ENCODE measurements at places on chromosomes 5 and 9.
A peak's percentile ranks its signal among the peaks of the same experiment; 100 is the strongest.

GRCh38 chr5:32027717-32028458, 146.2 kb downstream of the GOLPH3 start:
- no peak for DNase-seq

DNA sequence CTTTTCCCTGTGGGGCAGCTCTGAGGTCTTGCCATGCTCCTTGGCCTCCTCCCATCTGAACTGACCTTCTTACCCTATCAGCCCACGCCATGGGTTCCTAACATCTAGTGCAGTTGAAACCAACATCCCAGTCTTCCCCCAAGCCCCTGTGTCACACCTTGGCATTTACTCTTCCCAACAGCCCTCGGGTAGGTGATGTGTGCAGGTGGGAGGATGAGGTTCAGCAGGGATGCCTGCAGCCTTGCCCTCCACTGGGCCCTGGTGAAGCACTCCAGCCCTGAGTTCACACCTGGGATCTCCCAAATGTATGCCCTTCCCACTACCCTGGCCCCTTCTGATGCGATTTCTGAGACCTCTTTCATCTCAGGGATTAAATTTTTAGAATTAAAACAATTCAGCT, 15.5 kb downstream of the IRX2 start:
- no peak for DNase-seq

- DNase-seq: no peak
Measured at GRCh38 chr9:92424340-92424739, at the start of gene OMD. TSS of gene OMD (minus strand) at chr9:92424471. CDS start at chr9:92417558, 6,913 bp downstream.

DNA sequence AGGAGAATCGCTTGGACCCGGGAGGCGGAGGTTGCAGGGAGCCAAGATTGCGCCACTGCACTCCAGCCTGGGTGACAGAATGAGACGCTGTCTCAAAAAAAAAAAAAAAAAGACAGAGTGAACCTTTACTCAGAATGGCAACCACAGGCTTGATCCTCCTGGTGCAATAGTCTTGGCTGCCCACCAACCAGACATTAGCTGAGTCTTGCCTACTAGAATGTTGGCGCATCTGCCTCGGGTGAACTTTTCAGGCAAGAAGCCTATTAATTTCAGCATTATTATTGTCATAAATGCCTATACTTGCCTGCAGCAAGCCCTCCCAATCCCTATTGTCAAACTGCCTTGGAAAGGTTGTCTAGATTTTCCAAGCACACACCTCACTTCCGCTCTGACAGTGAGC, 4.2 kb downstream of the SERINC5 start:
- DNase-seq: no peak

- no peak for DNase-seq
Measured at GRCh38 chr9:27765266-27766072, 192.2 kb upstream of the C9orf72 start.

DNA sequence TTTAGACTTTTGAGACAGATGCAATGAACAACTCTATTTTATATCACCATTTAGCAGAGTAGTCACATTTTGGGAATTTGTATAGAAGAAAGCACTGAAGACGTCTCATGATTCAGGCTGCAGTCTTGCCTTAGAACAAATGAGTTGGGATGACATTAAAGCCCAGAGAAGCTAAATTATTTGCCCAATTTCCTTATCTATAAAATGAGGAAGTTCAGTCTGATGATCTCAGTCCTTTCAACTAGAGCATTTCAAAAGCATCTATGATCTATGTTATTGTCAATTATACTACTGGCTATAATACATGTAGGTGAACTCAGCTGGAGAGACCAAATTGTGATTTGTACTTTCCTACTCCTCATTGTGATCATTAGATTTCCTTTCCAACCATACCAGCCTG, 154.1 kb downstream of the OSTF1 start:
- DNase-seq: no peak

GRCh38 chr9:132595319-132595718, 12.9 kb downstream of the BARHL1 start:
- no peak for DNase-seq

GRCh38 chr5:59517926-59518585, 375.5 kb downstream of the PDE4D start:
- DNase-seq: no peak

- DNase-seq: no peak
Measured at GRCh38 chr5:164481270-164481669, 975.9 kb downstream of the MAT2B start.

- DNase-seq: no peak
Measured at GRCh38 chr5:176779537-176779936, 30.8 kb upstream of the UNC5A start.

- DNase-seq: no peak
Measured at GRCh38 chr9:133711428-133712220, 26.5 kb downstream of the SARDH start.

GRCh38 chr9:129841071-129841470, 5.8 kb downstream of the USP20 start:
- DNase-seq: no peak

DNA sequence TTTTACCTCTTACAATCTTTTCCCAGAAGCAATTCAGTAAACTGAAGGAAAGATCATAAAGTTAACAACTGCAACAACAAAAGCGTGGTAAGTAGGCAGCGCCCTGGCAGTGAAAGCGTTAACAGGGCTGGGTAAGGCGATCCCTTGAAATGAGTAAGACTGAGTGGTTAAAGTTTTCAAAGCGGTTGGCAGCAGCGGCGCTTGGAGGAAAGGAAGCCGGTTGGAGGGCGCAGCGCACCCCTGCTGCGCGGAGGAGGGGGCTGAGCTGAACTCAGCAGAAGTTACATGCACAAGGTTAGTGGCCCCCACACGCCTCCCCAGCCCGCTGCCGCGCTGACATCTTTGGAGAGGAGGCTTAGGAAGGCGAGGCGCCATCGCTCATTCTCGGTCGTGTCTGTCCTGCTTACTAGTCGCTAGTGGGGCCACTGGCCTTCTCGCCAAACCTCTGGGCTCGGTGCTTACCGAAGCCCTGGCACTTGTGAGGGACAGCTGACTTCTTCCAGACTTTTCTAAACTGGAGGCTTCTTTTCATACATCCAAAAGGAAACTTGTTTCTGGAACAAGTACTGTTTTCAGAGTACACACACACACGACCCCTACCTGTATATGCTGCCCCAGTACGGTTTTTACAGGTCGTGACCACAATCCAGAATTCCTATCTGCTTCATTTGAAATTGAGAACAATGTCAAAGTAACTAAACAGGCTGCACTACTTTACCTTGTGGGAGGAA, at the start of gene SH3RF2:
Gene SH3RF2 (plus strand): TSS at position 178 of the 731 bp plus-strand sequence. CDS start 1,351 bp downstream, outside the sequence.
- peak; percentile 4 for DNase-seq

DNA sequence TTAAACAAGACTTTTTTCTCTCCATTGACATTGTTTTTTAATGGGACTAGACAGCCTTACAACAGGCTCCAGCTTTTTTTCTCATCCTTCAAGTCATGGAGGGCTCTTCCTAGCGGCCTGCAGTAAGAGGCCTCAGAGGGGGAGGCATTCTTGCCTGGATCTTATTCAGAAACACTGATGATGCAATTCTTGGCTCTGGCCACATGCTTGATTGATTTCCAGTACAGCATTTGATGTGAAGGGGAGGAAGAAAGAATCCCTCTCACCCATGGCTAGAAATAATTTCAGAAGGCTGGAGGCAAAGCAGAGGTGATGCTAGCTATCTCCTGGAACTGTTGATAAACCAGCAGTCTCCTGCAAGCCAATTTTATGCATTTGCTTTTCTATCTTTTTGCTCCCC, 324.8 kb downstream of the PRELID2 start:
- DNase-seq: no peak

DNA sequence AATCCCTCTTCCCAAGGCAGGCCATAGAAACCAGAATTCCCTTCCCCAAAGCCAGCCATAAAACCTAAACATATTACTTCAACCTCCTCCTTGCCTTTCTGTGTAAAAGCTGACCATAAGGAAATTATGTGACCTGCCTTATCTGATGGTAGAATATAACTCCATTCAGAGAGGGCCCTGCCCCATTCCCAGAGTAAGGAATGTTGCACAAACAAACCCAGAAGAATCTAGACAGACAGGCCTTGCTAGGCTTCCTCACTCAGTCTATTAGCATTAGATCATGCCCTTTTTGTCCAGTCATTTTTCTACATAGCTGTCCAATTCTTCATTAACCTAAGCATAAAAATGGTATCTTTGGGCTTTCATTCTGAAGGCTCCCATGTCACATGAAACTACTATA, 17.8 kb upstream of the IFNB1 start:
- DNase-seq: no peak

DNA sequence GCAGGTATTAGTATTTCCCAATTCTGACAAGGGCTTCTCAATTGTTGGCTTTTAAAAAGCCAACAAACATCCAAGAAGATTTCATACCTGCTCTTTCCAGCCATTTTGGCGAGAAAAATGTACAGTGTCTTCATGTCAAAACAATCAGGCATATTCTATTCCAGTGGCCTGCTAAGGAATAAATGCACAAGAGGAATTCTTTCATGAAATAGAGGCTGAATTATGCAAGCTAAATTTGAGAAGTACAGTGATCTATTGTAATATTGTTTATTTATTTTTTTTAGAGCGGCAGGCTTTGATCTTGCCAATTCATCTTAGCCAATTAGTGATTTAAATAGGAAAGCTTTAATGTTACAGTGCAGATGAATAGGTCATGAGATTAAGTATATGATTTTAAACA, 49.3 kb downstream of the NLN start:
- DNase-seq: no peak

DNA sequence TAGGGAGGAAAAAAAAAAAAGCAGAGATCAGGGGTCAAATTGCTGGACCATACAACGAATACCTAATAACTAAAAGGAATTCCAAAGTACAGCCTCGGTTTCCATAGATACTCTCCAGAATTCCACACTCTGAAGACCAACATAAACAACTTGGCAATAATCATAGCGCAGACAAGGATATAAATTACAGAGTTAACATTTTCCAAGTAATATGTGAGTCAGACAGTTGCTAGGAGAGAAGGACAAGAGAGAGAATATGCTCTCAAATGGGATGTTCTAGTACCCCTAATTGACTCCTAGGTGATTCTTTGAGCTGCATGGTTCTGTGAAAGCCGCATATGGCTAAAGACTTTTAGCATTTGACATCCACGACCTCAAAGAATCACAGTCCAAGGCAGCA, 165.2 kb downstream of the FRMD3 start:
- DNase-seq: no peak

DNA sequence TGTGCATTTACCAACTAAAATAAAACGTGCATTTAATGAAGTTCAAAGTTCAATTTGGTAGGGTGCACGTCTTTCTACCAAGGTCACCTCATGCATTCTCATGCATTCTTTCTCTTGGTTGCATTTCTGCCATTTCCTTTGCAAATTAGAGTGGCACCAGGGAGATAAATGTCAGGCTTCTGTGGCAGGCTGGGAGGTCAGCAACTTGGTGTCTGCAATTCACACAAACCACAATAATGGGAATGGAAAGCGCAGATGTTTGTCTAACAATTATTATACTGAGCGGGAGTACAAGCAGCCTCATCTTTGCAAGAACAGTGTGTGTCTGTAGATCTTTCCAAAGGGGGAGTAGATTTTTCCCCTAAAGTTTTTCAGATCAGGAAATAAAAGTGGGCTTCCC, 411.7 kb downstream of the DMRT2 start:
- no peak for DNase-seq

DNA sequence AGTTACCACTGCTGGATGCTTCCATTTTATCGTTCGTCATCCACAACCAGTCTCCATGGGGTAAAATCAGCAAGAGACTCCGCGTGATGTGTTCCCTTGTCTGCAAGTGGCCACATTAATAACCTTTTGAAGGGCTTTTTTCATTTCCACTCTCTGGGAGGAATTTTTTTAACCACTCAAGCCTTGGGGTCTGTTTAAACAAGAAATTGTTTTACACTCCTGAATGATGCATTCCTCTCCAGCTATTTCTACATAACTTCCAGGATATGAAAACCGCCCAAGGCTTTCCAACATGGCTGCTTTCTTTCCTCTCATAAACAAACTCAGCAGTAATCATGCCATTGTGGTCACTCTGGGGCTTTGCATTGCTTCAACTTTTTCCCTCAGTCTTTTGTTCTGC, 217.2 kb upstream of the DAPK1 start:
- no peak for DNase-seq

- DNase-seq: no peak
Measured at GRCh38 chr5:141778206-141778605, 96.2 kb upstream of the ARAP3 start.

GRCh38 chr9:123493627-123494026, 137.6 kb downstream of the CRB2 start:
- DNase-seq: no peak

DNA sequence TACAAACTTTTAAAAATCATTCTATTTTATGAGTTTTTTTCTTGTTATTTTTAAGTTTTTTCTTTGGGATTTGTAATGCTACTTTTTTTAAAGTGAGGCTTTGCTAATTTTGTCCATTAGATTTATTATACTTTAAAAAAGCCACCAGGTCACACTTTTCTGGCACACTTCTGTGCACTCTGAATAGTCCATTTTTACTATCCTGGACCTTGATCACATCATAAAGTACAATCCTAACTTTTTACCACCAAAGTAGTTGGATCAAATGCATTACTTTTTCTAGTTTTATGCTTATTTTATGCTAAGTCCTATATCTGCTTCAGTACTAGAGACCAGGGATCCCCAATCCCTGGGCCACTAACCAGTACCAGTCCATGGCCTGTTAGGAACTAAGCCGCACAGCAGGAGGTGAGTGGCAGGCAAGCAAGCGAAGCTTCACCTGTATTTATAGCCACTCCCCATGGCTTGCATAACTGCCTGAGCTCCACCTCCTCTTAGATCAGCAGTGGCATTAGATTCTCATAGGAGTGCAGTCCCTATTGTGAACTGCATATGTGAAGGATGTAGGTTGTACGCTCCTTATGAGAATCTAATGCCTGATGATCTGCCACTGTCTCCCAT, 16.0 kb downstream of the FRRS1L start:
- no peak for DNase-seq

DNA sequence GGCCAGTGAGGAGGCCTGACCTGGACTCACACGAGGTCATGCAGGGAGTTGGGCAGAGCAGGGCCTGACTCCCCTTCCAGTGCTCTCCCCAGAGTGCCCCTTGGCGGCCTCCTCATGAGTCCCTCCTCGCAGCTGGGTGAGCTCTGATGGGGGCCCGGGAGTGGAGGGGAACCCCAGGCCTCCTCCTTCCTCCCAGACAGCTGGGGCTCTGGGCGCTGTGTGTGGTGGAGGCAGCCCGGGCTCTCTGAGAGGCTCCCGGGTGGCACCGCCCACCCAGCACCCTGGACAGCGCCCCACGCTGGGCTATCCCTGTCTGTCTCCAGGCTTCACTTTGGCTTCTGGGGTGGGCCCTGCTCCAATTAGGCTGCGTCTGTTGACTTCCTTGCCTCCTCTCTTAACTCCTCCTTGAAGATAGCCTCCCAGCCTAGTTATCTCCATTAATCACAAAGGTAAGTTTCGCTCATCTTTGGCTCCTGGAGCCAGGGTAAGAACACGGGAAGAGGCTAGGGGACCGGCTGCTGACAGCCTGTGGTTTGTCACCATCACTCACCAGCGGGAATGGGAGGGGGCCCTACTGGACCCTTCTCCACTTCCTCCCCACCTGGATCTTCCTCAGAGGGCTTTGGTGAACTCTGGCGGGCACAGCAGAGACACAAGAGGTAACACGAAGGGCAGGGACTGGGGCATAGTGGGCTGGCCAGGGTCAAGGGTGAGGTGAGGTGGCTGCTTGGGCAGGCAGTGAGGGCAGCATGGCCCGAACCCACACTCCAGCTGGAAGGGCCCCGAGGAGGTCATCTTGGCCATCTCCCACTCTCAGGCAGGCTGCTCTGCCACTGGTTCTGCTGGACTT, 13.1 kb downstream of the PSD2 start:
- no peak for DNase-seq

GRCh38 chr9:111566234-111566633, 33.2 kb downstream of the PTGR1 start:
- DNase-seq: no peak

All from CD4-positive, alpha-beta T cell treated with Interleukin-17A for 4 hours (primary cell).